Esophagus squamous epithelium (tissue), 5 donors: ENCODE measurements at places on chromosomes 1 and 21. TPM values are rescaled to one million over a fixed set of nuclear protein-coding genes. Genes with fewer than 3 reads are reported as not detected.
A peak's percentile ranks its signal among the peaks of the same experiment; 100 is the strongest.

HCN3 gene
- total RNA-seq, result 3.0 TPM

LAMC2 gene
- 9.4 TPM for total RNA-seq

HSPA6 gene
- total RNA-seq, result 2.5 TPM

DNA sequence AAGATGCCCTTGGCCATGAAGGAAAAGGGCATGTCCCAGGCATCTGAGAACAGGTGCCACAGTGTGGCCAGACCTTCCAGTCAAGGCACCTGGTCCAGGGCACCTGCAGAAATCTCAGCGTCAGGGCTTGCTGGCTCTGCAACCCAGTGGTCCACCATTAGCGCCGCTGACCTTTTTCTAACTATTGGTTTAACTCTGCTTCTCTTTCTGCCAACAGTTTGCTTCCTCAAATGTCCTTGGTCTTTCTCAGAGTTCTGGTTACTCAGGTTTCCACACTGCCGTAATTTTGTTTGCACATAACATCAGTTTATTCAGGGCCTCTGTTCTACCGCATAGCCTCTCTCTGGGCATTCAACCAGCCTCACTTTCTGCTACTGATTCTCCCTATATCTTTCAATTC is 16.5 kb upstream of the FYB2 start:
- H3K4me3 ChIP-seq, result no peak overlapping the region
- no peaks in the 10 kb centered on the region for H3K36me3 ChIP-seq
- no peaks in the 10 kb centered on the region for H3K27me3 ChIP-seq
- H3K27ac ChIP-seq, result no peak overlapping the region
- H3K4me1 ChIP-seq, result no peaks in the 10 kb centered on the region

DNA sequence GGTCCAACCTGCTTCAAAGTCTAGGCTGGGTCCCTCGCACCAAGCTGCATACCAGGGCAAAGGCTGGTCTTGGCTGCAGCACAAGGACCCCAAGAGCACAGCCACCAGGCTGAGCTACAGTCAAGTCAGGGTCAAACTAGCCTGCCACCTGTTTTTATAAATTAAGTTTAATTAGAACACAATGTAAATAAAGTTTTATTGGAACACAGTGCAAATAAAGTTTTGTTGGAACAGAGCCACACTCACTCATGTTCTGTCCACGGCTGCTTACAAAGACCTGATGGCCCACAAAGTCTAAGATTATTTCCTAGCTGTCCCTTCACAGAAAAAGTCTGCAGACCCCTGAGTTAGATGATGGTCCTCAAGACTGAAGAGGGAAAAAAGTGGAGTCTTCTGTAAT is 66.2 kb downstream of the MRPL37 start:
- H3K4me3 ChIP-seq, result no peak overlapping the region
- H3K4me1 ChIP-seq, result no peaks in the 10 kb centered on the region
- no peaks in the 10 kb centered on the region for H3K36me3 ChIP-seq
- no peak for DNase-seq
- no peaks in the 10 kb centered on the region for H3K27me3 ChIP-seq

CLEC20A gene
- not detected for total RNA-seq

DNA sequence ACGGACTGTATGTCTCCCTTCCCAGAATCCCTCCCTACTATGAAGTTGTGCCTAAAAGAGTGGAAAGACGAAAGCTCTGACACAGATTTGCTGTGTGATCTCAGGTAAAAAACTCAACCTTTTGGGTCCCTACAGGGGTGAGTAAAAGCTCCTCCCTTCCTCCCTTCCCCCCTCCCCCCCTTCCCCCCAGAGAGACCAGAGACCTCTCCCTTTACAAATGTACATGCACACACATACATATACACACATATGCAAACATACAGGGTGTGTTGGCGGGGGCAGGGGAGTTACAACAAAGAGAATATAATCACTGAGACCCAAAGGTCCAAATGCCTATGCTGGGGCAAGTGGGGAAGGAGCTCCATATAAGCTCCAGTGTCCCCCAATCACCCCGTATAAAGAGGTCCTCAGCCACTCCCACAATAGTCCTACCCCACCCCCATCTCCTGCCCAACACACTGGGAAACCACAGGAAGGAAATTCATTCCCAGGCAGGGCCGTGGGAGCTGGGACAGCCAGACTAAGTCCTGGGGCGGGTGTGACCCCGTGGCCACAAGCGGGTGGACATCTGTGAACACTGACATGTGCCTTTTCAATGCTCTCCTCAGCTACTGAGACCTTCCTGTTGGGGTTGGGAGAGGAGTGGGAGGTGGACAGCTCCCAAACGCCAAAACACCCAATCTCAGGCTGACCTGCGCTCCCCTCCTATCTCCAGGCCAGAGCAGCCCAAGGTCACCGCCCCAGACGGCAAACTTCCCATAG is 2.0 kb downstream of the MEF2D start:
- H3K4me3 ChIP-seq, result peak overlapping the region; percentile 99
- no peak for DNase-seq
- H3K27ac ChIP-seq, result peak overlapping the region; percentile 100
- no peaks in the 10 kb centered on the region for H3K27me3 ChIP-seq
- peaks cover 80% of the 10 kb centered on the region for H3K4me1 ChIP-seq

DNA sequence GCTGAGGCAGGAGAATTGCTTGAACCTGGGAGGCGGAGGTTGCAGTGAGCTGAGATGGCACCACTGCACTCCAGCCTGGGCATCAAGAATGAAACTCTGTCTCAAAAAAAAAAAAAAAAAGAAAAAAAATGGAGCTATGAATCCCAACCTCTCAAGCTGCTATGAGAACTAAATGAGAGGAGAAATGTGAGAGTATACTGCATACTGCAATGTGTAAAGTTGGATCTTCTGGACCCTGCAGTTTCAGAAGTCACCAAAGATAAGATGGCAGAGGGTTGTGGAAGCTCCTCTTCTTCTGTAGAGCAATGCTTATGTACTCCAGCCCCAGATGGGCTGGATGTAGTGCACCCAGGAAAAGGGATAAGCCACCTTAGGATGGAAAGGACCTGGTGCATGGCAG is 55.6 kb downstream of the PLXNA2 start:
- no peaks in the 10 kb centered on the region for H3K27me3 ChIP-seq
- no peaks in the 10 kb centered on the region for H3K36me3 ChIP-seq
- DNase-seq, result no peak

GRCh38 chr1:237470712-237471338 is 419.9 kb downstream of the ZP4 start:
- H3K27ac ChIP-seq, result no peak overlapping the region
- no peak for DNase-seq
- no peak overlapping the region for H3K4me3 ChIP-seq
- no peaks in the 10 kb centered on the region for H3K36me3 ChIP-seq
- H3K27me3 ChIP-seq, result no peaks in the 10 kb centered on the region

- H3K4me3 ChIP-seq, result no peak overlapping the region
- peaks cover 21% of the 10 kb centered on the region for H3K4me1 ChIP-seq
Measured at GRCh38 chr1:43282220-43283195, 2.9 kb downstream of the C1orf210 start.

DNA sequence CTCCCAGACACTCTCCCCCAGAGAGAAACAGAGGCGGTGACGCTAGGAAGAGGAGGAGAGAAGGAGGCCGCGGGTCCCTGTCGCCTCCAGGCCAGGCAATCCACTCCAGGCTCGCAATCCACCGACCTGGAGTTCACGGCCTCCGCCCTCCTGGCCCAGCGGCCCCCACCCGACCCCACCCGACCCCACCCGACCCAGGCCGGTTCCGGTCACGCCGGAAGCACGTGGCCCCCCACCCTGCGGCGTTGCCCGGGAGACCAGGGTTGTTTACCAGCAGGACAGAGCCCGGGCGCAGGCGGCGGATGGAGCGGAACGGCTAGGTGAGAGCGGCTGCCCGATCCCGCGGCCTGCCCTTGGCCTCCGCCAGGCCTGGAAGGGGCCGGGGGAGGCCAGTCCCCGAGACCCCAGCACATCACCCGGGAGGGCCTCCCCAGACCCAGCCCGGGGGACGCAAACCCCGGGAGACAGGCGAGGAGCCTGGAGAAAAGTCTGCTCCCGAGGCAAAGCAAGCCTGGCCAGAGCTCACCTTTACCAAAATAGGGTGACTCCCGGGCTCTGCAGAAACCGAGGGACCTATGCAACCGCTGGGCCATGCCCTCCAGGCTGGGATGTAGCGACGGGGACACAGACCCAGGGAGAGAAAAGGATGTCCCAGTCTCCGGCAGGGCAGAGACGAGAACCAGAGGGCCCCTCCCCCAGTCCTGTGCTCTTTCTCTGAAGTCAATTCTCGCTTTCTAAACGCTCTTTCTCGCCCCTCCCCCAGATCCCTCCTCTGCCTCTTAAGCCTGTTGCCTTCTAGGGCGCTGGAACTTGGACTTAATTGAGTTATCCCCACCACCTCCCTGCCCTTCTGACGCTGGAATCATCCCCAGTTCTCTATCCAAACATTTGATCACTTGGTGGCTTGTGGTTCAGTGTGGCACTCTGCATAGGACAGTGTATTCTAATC is at the start of the genes PLA2G2C and UBXN10:
Gene PLA2G2C (minus strand): TSS at position 685 of the 949 bp plus-strand sequence. CDS start 9,155 bp downstream, outside the sequence.
Gene UBXN10 (plus strand): TSS at position 263 of the 949 bp plus-strand sequence. CDS start 4,466 bp downstream, outside the sequence.
- peak within 1 kb of the TSS; percentile 87 for H3K27ac ChIP-seq
- peaks cover 18% of the 10 kb centered on the region for H3K4me1 ChIP-seq
- H3K4me3 ChIP-seq, result peak within 1 kb of the TSS; percentile 45
- no peaks in the 10 kb centered on the region for H3K36me3 ChIP-seq
